ENCODE measurements at places on chromosomes 6 and 20.

- no peak for DNase-seq
These were observed 105.6 kb upstream of the NXT1 start for GRCh38 chr20:23244916-23245552.

DNA sequence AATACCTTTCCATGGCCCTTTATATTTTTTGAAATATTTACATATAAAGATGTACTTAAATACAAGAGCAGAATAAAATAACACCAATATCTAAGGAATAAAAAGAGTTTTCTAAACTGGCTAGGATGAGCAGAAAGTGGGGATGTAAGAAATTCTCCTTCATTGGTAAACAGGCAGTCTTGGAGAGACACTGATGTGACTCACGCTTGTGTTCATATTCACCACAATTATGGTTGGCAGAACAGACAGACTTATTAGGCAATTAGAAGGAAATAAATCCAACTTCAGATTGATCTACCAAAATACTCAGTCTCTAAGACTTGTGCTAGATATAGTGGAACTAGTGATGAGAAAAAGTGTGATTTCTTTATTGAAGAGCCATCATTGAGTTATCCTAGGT, 463.7 kb downstream of the CDC5L start:
- no peak for DNase-seq

DNA sequence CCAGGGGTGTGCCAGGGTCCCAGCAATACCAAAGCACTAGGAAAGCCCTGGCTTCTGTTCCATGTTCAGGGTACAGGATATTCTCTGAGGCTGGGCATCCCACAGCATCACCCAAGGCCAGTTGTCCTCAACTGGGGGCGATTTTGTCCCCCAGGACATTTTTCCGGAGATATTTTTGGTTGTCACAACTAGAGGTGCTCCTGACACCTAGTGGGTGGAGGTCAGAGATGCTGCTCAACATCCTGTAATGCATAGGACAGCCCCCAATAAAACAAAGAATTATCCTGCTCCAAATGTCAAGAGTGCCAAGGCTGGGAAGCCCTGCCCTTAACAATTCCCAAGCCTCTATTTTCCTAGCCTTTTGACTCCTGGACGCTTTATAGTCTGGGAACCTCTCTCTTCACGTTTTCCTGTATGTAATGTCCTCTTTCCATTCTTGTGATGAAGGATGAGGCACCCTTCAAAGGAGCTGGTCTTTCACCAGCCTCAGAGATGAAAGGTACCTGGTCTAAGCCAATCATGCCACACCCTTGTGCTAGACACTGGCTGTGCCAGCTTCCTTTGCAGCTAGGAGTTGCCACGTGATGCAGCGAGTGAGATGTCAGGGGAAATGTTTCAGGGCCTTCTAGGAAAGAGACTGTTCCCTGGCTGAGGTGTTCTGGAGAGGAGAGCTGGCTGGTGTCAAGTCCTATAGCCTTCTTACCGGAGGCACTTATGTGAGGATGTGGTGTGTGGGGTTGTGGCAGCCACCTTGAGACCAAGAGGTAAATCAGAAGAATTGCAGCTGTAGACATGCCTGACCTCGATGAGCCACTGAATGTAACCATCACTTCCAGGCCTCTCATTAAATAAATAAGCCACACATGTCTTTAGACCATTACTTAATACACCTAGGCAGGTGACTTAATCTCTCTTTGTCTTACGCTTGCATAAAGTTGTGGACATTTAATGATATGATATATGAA, 23.4 kb upstream of the KCNG1 start:
- DNase-seq = no peak

- DNase-seq = no peak
These were observed 299.7 kb upstream of the PRDM1 start for GRCh38 chr6:105786449-105786848.

GRCh38 chr6:66568271-66568670, 861.2 kb upstream of the EYS start:
- DNase-seq = no peak

DNA sequence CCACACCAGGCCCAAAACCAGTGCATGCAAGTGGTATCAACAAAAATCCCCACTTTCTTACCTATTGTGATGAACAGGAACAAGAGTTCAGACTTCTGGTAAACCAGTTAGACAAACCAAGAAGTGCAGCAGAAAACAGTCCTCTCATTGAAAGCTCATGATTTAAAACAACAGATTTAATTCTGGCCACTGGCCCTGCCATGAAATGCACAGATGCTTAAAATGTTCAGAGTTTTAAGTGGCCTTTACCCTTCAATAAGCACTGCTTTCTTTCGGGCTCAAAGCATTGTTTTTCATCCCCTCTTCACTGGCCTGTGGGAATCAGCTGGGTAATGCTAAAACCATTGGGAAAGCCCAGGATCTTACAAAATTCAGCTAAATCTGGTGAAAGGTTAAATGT, 102.4 kb upstream of the ISM1 start:
- no peak for DNase-seq

- no peak for DNase-seq
These were observed 38.8 kb downstream of the SLC22A1 start for GRCh38 chr6:160160450-160160849.

- no peak for DNase-seq
These were observed 437.6 kb downstream of the PRKN start for GRCh38 chr6:162289972-162290371.

- DNase-seq = no peak
These were observed 482.5 kb downstream of the C6orf118 start for GRCh38 chr6:164826831-164827468.

DNA sequence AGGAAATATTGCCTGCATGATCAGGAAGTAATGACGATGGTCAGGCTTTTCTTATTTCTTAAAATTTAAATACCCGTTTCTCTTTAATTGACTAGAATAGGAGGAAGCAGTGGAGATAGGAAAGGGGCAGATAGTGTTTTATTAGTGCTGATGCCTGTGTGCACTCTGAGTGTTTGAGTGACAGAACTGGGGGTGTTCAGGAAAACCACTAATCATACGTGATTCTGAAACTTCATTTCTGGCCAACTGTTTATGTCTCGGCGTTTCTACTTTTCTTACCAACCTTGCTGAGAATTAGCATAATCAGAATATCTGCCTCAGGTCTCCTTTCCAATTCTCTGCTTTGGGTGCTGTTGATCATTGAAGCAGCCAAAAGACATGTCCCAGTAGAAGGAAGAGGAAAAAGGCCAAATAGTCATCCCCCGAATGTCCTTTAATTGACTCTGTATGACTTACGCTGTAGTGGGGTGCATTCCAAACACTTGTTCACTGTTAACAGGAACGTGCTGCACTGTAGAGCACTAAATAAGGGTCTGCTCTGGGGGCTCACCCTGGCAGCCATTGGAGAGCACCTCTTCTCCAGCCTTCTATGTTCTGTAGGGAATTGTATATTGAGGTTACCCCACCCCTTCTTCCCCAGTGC, 152.9 kb downstream of the JARID2 start:
- DNase-seq = no peak

Measured in WTC11 (cell line).